Kidney epithelial cell (primary cell): ENCODE measurements at places on chromosomes 12 and 14. TPM values are rescaled to one million over a fixed set of nuclear protein-coding genes. Genes with fewer than 3 reads are reported as not detected.

- DNase-seq, result no peak
Measured at GRCh38 chr14:42187846-42188245, 581.2 kb downstream of the LRFN5 start.

GRCh38 chr14:100769035-100769939 lies 42.6 kb downstream of the DLK1 start:
- DNase-seq, result no peak

GRCh38 chr14:56280843-56281242 lies 162.6 kb downstream of the PELI2 start:
- DNase-seq, result no peak

DNA sequence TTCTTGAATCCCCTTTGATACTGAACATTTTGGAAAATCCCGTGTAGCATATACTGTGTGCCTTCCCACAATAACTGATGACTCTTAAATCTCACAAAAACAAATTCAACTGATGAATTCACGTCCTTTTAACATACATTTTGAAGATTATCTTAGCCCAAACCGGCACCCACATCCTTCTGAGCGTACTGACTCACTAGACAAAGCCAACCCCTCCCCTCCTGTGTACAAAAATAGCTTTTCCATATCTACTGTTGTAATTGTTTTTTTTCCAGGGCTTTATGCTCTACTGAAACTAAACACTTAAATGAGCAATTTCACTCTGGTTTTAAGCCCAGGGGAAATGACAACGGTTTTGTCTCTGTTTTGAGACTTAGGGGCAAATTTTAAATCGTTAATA lies 109.4 kb upstream of the ATF7IP start:
- no peak for DNase-seq

- no peak for DNase-seq
Measured at GRCh38 chr14:104224506-104225277, 86.3 kb downstream of the KIF26A start.

DNA sequence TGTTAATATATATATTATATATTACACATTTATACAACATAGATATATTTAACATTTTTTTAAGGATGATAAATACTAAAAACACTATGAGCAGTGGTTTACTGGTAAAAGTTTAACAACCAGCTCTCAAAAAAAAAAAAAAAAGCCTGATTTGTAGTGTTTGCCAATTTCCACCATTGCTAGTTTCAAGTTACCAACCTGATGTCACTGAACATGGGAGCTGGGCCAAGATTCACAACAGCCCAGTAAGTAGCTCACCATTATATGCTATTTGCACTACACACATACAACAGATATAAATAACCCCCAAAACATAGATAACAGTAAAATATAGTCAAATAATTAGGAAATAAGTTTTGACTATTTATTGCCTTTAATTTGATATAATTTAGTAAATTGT lies 28.9 kb upstream of the TMX1 start:
- DNase-seq, result peak; percentile 14

DNA sequence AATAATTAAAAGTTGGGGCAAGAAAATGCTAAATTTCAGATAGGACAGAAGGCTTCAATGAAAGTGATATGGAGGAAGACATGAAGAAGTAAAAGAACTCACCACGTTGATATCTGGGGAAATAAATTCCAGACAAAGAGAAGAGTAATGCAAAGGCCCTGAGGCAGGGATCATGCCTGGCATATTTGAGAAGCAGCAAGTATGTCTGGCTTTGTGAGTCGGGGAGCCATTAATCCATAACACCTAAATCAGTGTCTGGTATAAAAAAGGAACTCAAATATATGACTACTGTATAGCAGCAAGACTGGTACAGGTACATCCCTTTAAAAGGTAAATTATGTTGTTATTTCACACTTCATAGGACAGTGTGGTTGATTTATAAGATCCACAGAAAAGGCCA lies 16.4 kb downstream of the BAZ1A start:
- no peak for DNase-seq

- DNase-seq, result no peak
Measured at GRCh38 chr14:56715938-56716337, 94.3 kb downstream of the OTX2 start.

DNA sequence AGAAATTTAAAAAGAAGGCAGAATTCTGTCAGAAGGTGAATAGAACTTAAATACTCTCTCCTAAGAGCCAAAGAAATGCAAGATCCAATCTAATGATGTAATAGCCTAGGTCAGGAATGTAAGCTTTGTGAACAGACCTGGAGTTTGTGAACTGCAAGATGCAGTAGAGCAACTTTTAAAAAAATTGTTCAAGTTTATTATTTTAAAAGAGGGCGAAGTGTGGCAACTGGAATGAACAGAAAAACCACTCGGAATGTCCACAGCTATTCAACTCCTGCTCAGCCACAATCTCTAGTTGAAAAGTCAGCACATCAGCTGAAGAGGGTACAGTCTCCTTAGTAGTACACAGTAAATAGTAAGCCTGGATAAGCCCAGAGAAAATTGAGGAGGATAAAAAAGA lies 228.8 kb downstream of the PPFIA2 start:
- DNase-seq, result no peak

DNA sequence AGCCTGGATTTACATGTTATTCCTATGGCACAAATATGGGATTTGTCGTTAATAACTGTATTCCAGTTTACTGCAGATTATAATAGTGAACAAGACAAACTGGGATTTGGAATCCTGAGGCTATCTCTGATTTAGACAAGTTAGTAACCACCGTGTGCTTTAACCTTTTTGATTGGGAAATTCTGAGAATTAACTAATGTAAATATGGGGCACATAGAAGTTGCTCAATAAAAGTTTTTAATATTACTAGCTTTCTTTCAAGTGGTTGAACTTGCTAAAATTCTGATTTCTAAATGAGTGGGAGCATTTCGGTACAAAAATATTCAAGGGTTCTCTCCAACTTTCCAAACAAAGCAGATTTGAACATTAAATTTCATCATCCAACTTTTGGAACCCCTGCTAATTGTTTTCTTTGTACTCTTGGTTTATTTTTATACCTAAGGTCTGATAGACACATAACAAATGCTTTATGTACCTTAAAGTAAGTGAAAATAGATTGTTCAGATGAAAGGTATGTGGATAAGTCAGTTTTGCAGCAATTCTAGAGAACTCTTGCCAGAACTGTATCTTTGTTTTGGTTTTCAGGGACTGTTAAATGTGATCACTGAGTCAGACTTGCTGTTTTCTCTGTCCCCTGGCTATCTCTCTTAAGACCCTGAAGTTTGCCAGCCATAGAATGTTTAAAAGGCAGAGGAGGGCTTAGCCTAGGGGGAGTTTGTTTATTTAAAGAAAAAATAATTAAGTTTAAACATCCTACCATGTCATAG lies 57.5 kb downstream of the FRS2 start:
- DNase-seq, result peak; percentile 61

DNA sequence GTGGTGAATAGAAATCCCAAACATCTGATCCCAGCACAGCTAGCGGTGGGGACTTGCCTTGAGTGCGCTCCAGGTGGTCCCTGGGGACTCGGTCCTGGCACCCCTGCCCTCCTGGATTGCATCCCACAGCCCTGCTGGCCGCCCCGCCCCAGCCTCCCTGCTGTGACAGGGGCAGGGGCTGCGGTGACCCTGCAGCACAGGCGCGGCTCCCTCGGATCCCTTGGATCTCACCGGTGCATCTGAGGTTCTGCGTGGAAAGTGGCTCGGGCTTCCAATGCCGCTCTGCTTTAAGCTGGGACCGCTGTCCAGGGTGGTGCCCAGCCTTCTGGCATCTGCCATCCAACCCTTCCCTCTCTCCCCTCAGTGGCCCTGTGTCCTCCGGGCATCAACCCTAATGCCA lies 16.0 kb downstream of the ANKRD9 start:
- DNase-seq, result no peak

DNA sequence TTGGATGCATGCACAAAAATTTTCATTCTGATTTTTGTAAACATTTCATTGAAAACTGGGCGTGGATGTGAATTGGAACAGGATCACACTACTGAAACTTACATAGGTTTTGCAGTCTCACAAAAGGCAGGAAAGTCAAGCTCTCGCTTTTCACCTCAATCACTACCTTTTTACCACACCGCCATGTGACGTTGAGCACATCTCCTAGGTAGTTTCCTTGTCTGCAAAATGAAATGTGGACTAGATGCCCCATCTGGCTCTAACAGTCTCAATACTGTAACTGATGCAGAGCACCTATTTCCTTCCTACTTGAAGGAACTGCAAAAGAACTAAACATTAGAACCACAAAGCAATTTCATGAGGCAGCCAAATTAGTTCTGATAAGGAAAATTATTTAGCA lies 4.4 kb upstream of the YY1 start:
- no peak for DNase-seq

- DNase-seq, result peak; percentile 35
Measured at GRCh38 chr14:71166180-71166837, 259.1 kb downstream of the PCNX1 start.

- DNase-seq, result no peak
Measured at GRCh38 chr14:81655423-81656314, 122.0 kb upstream of the SEL1L start.

- DNase-seq, result no peak
Measured at GRCh38 chr14:62103464-62103863, 341.2 kb downstream of the SNAPC1 start.

GRCh38 chr12:64304571-64304970 lies 82.5 kb upstream of the KICS2 start:
- no peak for DNase-seq

The BCL7A gene
- total RNA-seq, result 20.5 and 23.8 TPM in 2 replicates

The BICDL1 gene
- 7.9 and 9.2 TPM in 2 replicates for total RNA-seq

The KIF21A gene
- 17.8 and 19.9 TPM in 2 replicates for total RNA-seq

The TAS2R43 gene
- total RNA-seq, result not detected in 2 replicates

The B4GALNT3 gene
- 5.1 and 6.8 TPM in 2 replicates for total RNA-seq

The GPATCH2L gene
- total RNA-seq, result 76.7 and 83.3 TPM in 2 replicates

The DYNLL1 gene
- total RNA-seq, result 380 and 381 TPM in 2 replicates

The LETMD1 gene
- total RNA-seq, result 37.9 and 44.5 TPM in 2 replicates

The RPS6KL1 gene
- 20.0 and 20.7 TPM in 2 replicates for total RNA-seq

The EIF2S3B gene
- total RNA-seq, result 0.62 and 1.3 TPM in 2 replicates

The CEBPE gene
- not detected in 2 replicates for total RNA-seq
